ENCODE measurements at places on chromosomes 16 and 17.

DNA sequence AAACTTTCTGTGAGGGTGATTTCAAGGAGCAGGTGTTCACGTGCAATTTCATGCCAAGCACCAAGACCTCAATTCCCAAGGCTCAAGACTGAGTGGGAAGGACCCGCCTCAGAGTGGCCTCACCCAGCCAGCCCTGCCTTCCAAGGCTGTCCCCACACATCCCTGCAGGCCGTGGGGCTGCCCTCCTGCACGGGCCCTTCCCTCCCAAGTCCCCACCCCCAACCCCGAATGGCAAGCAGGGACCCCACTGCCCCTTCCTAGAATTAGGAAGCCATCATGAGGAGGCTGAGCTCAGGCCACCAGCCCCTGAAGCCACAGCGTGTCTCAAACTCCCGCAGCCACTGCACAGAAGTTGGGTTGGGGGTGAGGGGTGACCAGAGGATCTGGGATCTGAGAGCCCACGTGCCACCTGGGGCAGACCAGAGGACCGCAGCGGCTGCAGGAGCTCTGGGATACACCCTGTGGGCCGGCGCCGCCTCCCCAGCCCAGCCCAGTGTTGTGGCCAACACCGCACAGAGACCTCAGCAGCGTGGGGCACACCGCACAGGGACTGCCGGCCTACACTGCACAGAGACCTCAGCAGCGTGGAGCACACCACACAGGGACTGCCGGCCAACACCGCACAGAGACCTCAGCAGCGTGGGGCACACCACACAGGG, 20.7 kb downstream of the GNPTG start:
- no peak for DNase-seq

DNA sequence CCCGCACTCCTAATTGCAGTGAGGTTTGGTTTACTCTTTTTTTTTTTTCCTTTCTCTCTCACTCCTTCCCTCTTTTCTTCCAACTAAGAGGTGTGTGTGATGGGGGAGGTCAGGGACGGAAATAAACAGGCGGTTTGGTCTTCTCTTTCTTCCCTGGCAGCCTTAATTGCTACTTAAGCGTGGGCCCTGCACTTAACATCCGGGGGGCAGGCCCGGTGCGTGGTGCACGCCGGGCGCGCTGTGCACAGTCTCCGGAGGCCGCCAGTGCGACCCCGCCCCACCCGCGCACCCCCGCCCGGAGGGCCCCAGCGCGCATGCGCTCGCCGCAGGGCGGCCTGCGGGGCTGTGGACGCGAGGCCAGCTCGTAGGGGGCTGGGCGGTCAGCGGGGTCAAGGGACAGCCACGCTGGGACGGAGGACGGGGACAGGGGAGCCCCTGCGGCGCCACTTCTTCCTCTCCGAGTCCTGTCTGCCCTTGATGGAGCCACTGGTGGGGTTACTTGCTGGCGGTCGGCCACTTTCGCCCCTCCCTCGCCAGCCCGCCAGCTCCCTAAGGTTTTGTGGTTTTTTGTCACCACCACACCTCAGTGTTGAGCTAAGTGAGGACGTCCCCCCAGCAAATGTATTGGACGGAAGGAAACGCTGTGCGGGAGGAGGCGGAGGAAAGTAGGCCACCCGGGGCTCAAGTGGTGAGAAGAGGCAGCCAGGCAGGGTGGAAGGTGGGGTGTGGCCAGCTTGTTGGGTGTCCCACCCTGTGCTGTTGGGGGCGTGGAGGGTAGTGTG, 120.9 kb downstream of the MRM1 start:
- DNase-seq: no peak

DNA sequence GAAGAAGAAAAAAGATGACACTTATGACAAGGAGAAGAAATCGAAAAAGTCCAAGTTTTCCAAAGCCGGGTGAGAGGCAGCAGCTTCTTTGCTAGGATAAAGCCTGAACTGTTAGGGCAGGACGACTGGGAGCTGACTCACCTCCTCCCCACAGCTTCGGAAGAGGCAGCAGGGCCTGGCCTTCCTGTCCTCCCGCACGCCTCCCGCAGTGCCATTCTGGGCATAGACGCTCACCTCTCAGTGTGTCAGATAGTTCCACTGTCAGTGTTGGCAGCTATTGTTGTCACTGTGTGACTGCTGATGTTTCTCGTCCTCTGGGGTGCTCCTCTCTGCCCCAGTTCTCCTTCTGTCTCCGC, 12.6 kb downstream of the UBN1 start:
- no peak for DNase-seq

DNA sequence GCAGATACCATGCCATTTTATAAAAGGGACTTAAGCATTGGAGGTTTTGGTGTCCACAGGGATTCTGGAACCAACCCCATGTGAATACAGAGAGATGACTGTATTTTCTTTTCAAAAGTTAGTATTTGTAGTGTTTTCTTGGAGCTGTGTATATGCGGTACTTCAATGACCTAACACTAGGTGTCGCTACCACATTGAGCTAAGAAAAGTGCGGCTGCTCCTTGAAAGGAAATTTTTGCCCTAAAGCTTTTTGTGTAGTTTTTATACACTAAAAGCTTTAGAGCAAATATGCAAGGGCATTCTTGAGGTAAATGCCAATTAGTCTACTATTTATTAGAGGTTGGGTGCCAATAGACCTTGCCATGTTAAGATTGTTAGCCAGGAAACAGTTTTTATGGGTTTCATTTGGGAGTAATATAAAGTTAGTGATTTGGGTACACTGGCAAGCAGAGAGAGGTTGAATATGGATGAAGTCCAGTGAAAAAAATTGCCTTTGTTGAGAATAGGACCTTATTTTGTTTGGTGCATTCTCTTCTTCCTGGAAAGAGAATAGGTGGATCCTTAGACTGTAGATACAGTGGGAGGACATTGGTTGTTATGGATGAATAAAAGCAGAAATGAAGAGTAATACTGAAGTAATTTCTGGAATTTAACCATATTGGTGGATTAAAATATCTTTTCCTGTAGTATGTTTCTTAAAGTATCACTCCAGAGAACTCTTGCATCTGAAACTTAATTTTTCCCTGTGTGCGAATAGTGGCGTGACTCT, 43.3 kb downstream of the BCAS3 start:
- DNase-seq: no peak

GRCh38 chr16:56919099-56919800, 12.7 kb upstream of the HERPUD1 start:
- no peak for DNase-seq

All from activated CD8-positive, alpha-beta memory T cell treated with anti-CD3 and anti-CD28 coated beads for 1 hour (primary cell).